CD8-positive, alpha-beta memory T cell (primary cell): ENCODE measurements at places on chromosomes 11 and 22. TPM values are rescaled to one million over a fixed set of nuclear protein-coding genes. Genes with fewer than 3 reads are reported as not detected.

CHCHD10 gene
- total RNA-seq: 172 TPM

P2RY2 gene
- not detected for total RNA-seq

TRIM48 gene
- total RNA-seq: not detected

OR5P2 gene
- total RNA-seq: not detected

RBMXL2 gene
- total RNA-seq: not detected

CEP126 gene
- 1.8 TPM for total RNA-seq

LRRC75B gene
- total RNA-seq: 0.84 TPM

OR51E2 gene
- not detected for total RNA-seq

CADM1 gene
- 0.90 TPM for total RNA-seq

DDX25 gene
- not detected for total RNA-seq

OR8H3 gene
- not detected for total RNA-seq

OR52E8 gene
- not detected for total RNA-seq

BTG4 gene
- not detected for total RNA-seq

SAA1 gene
- total RNA-seq: not detected

SCN3B gene
- total RNA-seq: not detected

XKR3 gene
- total RNA-seq: not detected

RASSF10 gene
- not detected for total RNA-seq

NLRP14 gene
- not detected for total RNA-seq

CBLIF gene
- total RNA-seq: not detected

WBP2NL gene
- total RNA-seq: 0.82 TPM

C22orf23 gene
- total RNA-seq: 0.29 TPM

CCDC81 gene
- total RNA-seq: 0.44 TPM

PNPLA5 gene
- total RNA-seq: not detected

KCNJ4 gene
- not detected for total RNA-seq

MMP3 gene
- total RNA-seq: not detected

NLRX1 gene
- total RNA-seq: 16.1 TPM

MLC1 gene
- total RNA-seq: 0.47 TPM

TMEM121B gene
- total RNA-seq: 0.15 TPM

BIK gene
- total RNA-seq: 4.1 TPM

OR2D2 gene
- total RNA-seq: not detected

MS4A15 gene
- not detected for total RNA-seq

FXYD2 gene
- total RNA-seq: 5.4 TPM

IFITM2 gene
- 132 TPM for total RNA-seq

OR5A1 gene
- not detected for total RNA-seq

PLEKHA7 gene
- total RNA-seq: 5.3 TPM

PRDM11 gene
- total RNA-seq: 5.6 TPM

OR5B2 gene
- total RNA-seq: not detected

SSTR3 gene
- 0.24 TPM for total RNA-seq

TRIM29 gene
- not detected for total RNA-seq

TSG101 gene
- total RNA-seq: 45.4 TPM

GGTLC2 gene
- total RNA-seq: not detected

EXPH5 gene
- 0.85 TPM for total RNA-seq

TIMM8B gene
- total RNA-seq: 73.5 TPM

PICALM gene
- total RNA-seq: 103 TPM

PACSIN2 gene
- total RNA-seq: 30.2 TPM

KDM4E gene
- total RNA-seq: not detected

SERPING1 gene
- total RNA-seq: not detected

SNRPD3 gene
- total RNA-seq: 205 TPM

WNT11 gene
- not detected for total RNA-seq

SLC5A4 gene
- not detected for total RNA-seq

OR10AG1 gene
- total RNA-seq: not detected

YPEL4 gene
- total RNA-seq: 1.7 TPM

MS4A6A gene
- 1.6 TPM for total RNA-seq
